ENCODE measurements at places on chromosomes 16 and 17.

GRCh38 chr16:58563775-58564174, 48.5 kb downstream of the SETD6 start:
- peaks cover 29% of the 10 kb centered on the region for H3K36me3 ChIP-seq
- no peaks in the 10 kb centered on the region for H3K27me3 ChIP-seq

GRCh38 chr17:11245791-11246190, 4.8 kb downstream of the SHISA6 start:
- no peak for DNase-seq
- no peaks in the 10 kb centered on the region for H3K36me3 ChIP-seq
- H3K27ac ChIP-seq = no peak overlapping the region
- peaks cover 46% of the 10 kb centered on the region for H3K4me1 ChIP-seq

DNA sequence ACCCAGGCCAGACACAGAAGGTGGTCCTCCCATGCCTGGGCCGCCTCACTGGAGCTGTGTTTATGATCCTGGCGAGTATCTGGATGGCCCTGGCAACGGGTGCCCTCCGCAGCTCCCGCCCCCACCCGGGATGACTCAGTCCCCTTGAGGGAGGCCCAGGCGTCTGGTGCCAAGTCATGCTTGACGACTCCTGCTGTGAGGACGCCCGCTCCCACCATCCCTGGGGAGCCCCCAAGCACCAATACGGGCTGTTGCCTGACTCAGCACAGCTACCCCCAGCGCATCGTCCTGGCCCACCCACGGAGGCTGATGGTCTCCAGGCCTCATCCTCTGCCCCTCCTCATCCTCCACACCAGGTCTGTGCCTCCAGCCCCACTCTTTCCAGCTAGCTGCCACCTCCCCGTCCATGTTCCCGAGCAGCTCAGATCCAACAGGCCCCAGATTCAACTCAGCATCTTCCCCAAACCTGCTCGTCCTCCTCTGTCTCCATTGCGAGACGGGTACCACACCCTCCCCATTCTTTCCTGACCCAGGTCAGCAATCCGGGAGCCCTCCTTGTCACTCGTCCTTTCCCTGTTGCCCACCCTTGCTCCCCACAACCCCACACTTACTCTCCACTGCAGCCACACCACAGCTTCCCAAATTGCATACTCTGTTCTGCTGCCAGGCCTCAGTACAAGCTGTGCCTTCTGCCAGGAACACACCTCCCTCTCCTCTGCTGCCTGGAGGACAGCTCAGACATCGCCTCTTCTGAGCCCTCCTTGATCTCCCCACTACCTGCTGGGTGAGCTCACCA, 2.6 kb downstream of the CAMKK1 start:
- H3K4me3 ChIP-seq = no peak overlapping the region
- H3K27me3 ChIP-seq = no peaks in the 10 kb centered on the region
- peaks cover 68% of the 10 kb centered on the region for H3K4me1 ChIP-seq
- H3K36me3 ChIP-seq = peaks cover 12% of the 10 kb centered on the region
- DNase-seq = no peak

GRCh38 chr16:22141767-22142166, 20.5 kb upstream of the SDR42E2 start:
- H3K36me3 ChIP-seq = peaks cover 3% of the 10 kb centered on the region
- H3K4me3 ChIP-seq = no peak overlapping the region
- no peaks in the 10 kb centered on the region for H3K4me1 ChIP-seq
- DNase-seq = no peak
- no peak overlapping the region for H3K27ac ChIP-seq
- no peaks in the 10 kb centered on the region for H3K27me3 ChIP-seq

DNA sequence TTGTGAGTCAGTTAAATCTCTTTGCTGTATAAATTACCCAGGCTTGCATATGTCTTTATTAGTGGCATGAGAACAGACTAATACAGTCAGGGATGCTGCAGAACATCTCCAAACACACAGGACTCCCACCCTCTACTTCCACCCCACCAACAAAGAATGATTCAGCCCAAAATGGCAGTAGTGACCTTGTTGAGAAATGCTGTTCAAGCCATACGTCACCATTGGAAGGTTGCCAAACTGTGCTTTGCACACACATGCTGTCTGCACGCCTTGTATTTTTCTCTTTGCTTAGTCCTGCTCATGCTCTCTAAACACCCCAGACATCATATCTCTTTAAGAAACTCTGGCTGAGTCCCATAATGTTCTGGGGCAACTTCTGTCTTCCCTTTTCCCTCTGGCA, 589.6 kb downstream of the WWOX start:
- no peak overlapping the region for H3K4me3 ChIP-seq
- DNase-seq = peak; percentile 72
- no peaks in the 10 kb centered on the region for H3K27me3 ChIP-seq
- no peaks in the 10 kb centered on the region for H3K36me3 ChIP-seq
- no peak overlapping the region for H3K27ac ChIP-seq
- no peaks in the 10 kb centered on the region for H3K4me1 ChIP-seq

GRCh38 chr16:54280751-54281150, 5.8 kb downstream of the IRX3 start:
- H3K27ac ChIP-seq = no peak overlapping the region
- DNase-seq = no peak
- H3K27me3 ChIP-seq = peaks cover 73% of the 10 kb centered on the region
- no peak overlapping the region for H3K4me3 ChIP-seq
- peaks cover 16% of the 10 kb centered on the region for H3K36me3 ChIP-seq

DNA sequence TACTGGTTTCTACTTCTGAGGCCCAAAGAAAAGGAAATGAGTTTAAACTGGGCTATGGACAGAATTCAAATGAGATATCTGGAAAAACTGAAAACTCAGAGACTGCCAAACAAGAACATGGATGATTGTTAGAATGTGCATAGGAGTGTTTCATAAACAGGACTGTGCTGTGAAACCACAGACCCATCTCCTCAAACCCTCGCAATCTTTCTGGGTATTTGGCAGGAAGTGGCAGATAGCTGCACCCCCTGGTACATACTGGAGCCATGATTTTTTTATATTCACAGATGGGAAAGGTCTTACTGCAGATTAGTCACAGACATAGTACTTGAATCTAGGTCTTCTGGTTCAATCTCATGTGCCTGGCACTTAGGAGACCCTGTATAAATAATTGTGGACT, 145.0 kb downstream of the CCDC182 start:
- DNase-seq = no peak
- peaks cover 9% of the 10 kb centered on the region for H3K36me3 ChIP-seq

DNA sequence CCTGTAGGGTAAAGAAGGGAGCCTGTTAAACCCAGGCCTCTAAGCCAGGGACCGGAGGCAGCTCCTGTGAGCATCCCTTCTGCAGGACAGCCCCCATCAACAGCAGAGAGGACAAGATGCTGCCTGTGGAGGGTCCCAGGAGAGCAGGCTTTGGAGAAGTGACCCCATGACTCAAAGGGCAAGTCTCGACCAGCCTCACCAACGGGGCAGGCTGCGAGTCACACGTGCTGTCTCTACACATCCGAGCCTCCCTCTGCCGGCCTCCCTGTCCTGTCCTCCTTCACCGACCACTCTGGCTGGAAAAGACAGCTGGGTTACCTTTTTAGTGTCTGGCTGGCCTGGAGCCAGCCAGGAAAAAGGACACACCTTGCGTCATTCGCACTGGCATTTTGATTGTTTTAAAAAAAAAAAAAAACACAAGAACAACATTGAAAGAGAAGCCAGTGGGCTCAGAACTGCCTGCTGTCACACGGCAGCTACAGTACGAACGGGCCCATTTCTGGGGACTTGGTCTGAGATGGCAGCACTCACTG, 74.5 kb upstream of the RCVRN start:
- H3K27ac ChIP-seq = no peak overlapping the region
- no peak for DNase-seq
- peaks cover 3% of the 10 kb centered on the region for H3K36me3 ChIP-seq
- H3K4me3 ChIP-seq = no peak overlapping the region

GRCh38 chr17:40153603-40154236, 13.4 kb downstream of the CASC3 start:
- H3K4me1 ChIP-seq = no peaks in the 10 kb centered on the region
- peaks cover 53% of the 10 kb centered on the region for H3K36me3 ChIP-seq
- H3K4me3 ChIP-seq = no peak overlapping the region
- H3K27ac ChIP-seq = no peak overlapping the region
- H3K27me3 ChIP-seq = no peaks in the 10 kb centered on the region

DNA sequence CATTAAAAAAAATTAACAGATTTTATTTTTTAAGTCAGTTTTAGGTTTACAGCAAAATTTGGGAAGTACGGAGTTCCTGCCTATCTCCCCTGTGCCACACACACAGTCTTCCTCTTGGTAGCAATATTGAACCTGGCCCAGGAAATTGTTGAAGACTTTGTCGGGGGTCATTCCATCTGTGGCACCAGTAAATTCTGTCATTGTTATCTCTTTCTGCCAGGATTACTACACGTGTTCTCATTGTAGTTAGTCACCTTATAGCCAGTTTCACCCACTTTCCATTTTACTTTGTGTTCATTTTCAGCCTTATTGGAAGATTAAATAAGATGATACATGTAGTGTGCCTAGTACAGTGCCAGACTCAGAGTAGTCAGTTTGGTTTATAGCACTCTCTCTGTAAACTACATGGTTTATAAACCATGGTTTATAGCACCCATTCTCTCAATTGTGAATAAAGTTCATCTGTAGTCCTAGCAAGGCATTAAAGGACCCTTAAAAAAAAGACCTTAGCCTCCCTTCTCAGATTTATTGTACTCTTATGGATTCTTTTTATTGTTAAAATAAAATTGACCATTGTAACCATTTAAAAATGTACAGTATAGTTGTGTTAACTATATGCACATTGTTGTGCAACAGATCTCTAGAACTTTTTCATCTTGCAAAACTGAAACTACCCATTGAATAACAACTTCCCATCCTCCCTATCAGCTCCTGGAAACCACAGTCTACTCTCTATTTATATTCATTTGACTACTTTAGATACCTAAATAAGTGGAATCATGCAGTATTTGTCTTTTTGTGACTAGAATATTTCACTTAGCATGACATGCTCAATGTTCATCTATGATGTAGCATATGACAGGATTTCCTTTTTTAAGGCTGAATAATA, 36.1 kb downstream of the NLK start:
- no peaks in the 10 kb centered on the region for H3K4me1 ChIP-seq
- DNase-seq = no peak
- no peaks in the 10 kb centered on the region for H3K27me3 ChIP-seq
- no peaks in the 10 kb centered on the region for H3K36me3 ChIP-seq

- H3K4me3 ChIP-seq = no peak overlapping the region
- no peak for DNase-seq
- no peaks in the 10 kb centered on the region for H3K4me1 ChIP-seq
- H3K27me3 ChIP-seq = no peaks in the 10 kb centered on the region
- H3K27ac ChIP-seq = no peak overlapping the region
Measured at GRCh38 chr16:63592852-63593251, 1529.0 kb downstream of the CDH11 start.

- H3K36me3 ChIP-seq = no peaks in the 10 kb centered on the region
- H3K27me3 ChIP-seq = no peaks in the 10 kb centered on the region
- no peak overlapping the region for H3K4me3 ChIP-seq
- no peaks in the 10 kb centered on the region for H3K4me1 ChIP-seq
- no peak overlapping the region for H3K27ac ChIP-seq
Measured at GRCh38 chr17:14428648-14429029, 127.8 kb downstream of the HS3ST3B1 start.

- H3K27ac ChIP-seq = no peak overlapping the region
- no peaks in the 10 kb centered on the region for H3K4me1 ChIP-seq
- H3K27me3 ChIP-seq = no peaks in the 10 kb centered on the region
- no peak overlapping the region for H3K4me3 ChIP-seq
- DNase-seq = no peak
- peaks cover 2% of the 10 kb centered on the region for H3K36me3 ChIP-seq
Measured at GRCh38 chr17:59815965-59816364, 76.8 kb downstream of the TUBD1 start.

DNA sequence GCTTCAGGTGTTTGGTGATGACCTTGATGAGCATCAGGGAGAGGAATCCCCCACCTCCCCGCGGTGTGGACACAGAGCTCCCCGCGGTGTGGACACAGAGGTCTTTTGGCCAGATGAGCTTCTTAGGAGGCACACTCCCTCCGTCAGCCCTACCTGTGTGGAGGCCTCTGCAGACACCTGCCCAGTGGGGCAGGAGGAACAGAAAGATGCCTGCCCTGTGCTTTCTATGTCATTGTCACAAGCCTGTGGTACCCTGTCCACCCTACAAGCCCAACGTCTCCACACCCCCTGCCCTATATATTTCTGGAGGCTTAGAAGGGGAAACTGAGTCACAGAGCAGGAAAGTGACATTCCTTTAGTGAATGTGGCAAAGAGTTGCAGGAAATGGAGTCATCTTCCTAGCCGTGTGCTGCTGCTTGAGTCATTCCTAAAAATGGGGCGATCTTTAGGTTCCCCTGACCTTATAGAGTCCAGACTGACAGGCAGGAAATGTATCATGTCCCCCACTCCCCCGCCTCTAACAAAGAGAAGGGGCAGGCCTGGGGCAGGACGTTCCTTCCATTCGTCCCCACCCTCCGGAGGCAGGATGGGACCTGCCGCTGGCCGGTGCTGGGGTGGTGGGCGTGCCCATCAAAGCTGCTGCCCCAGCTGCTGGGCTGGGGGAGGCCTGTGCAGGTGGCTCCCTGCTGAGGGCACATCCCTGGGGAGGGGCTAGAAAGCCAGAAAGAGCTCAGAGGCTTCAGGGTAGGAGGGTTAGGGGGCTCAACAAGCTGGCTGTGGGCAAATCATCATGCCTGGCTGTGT, 1.0 kb upstream of the C16orf74 start:
- DNase-seq = no peak
- peaks cover 39% of the 10 kb centered on the region for H3K27me3 ChIP-seq
- peaks cover 51% of the 10 kb centered on the region for H3K4me1 ChIP-seq
- H3K27ac ChIP-seq = no peak overlapping the region
- no peaks in the 10 kb centered on the region for H3K36me3 ChIP-seq

DNA sequence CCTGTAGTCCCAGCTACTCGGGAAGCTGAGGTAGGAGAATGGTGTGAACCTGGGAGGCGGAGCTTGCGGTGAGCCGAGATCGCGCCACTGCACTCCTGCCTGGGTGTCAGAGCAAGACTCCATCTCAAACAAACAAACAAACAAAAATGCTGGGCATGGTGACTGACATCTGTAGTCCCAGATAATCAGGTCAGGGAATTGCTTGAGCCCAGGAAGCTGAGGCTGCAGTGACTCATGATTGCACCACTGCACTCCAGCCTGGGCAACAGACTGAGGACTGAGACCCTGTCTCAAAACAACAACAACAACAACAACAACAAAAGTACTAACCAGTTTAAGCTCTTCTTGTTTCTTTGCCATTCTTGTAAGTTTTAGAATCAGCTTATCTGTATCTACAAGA, 383.0 kb upstream of the PMFBP1 start:
- no peaks in the 10 kb centered on the region for H3K4me1 ChIP-seq
- DNase-seq = no peak
- H3K36me3 ChIP-seq = no peaks in the 10 kb centered on the region
- H3K27ac ChIP-seq = no peak overlapping the region

- peak overlapping the region; percentile 69 for H3K27ac ChIP-seq
- no peak for DNase-seq
- peaks cover 73% of the 10 kb centered on the region for H3K4me1 ChIP-seq
Measured at GRCh38 chr16:383326-384051, 1.7 kb upstream of the PGAP6 start.

DNA sequence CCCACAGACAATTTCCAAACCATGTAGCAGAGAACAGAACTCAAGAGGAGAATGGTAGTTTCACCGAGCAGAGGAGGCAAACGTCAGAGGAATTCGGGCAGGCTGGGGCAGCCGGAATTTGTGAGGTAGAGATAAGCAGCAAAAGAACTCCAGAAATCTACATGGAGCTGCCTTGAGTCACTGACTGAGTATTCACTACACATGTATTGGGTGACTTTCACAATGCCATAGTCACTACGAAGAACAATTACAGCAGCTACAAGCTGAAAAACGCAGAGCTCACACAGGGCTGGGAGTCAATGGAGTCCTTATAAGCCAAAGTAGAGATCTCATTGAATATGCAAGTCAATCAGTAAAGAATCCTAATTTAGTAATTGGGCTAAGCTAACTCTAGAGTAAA, 13.4 kb downstream of the CMC2 start:
- H3K27me3 ChIP-seq = no peaks in the 10 kb centered on the region
- H3K4me1 ChIP-seq = peaks cover 3% of the 10 kb centered on the region
- H3K4me3 ChIP-seq = no peak overlapping the region
- peak overlapping the region; percentile 69 for H3K27ac ChIP-seq
- peaks cover 3% of the 10 kb centered on the region for H3K36me3 ChIP-seq
- DNase-seq = no peak

All from spinal cord (tissue), 10 donors.